ENCODE measurements at places on chromosomes 12 and 14. TPM values are rescaled to one million over a fixed set of nuclear protein-coding genes. Genes with fewer than 3 reads are reported as not detected.

Gene GLIPR1L1
- not detected for total RNA-seq

Gene CACNA1C
- total RNA-seq = 11.4 TPM

Gene C12orf57
- 107 TPM for total RNA-seq

Gene NT5DC3
- total RNA-seq = 10.4 TPM

Gene RERGL
- not detected for total RNA-seq

Data from fibroblast of lung (primary cell).